ENCODE measurements at places on chromosomes 1 and 21. TPM values are rescaled to one million over a fixed set of nuclear protein-coding genes. Genes with fewer than 3 reads are reported as not detected.

SPRR2G gene
- not detected for polyA plus RNA-seq

DNA sequence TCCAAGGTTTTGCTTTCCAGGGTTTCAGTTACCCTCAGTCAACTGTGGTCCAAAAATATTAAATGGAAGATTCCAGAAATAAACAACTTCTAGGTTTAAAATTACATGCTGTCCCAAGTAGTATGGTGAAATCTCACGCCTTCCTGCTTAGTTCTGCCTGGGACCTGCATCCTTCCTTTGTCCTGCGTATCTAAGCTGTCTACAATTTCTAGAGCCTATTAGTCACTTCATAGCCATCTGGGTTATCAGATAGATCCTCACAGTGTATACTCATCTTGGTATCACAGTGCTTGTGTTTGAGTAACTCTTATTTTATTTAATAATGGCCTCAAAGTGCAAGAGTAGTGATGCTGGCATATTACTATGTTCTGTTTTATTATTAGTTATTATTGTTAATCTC lies 157.7 kb downstream of the ROR1 start:
- no peak for DNase-seq

GRCh38 chr1:101251504-101251903 lies 14.7 kb downstream of the S1PR1 start:
- DNase-seq = no peak

DNA sequence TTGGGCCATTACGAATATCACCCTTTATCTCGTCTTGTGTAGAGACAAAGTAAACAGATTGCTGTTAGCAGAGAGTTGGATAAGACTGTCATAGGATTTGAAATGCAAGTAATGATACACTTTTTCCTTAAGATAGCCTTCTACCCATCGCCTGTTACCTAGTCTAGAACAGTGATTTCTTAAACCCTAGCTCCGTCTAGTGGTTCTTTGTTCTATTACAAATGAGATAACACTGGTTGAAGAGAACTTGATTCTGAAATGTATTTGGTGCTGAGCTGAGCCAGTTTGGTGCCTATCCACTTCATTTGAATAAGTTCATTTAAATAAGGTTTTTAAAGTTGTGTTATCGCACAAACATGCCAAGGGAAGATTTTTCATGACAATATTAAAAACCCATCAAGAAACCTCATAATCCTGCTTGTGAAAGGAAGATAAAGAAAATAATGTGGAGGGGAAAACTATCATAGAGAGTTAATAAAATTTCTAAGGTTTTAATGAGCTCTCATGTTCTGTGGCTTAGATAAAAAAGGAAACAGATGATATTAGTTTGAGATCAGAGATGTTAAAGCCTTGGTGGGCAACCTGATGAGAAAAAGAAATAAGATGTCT lies 1.5 kb upstream of the KCNH1 start:
- peak; percentile 74 for DNase-seq

GSTM1 gene
- polyA plus RNA-seq = 0.50 TPM

GRCh38 chr1:118871582-118872171 lies 116.5 kb downstream of the TBX15 start:
- peak; percentile 63 for DNase-seq

All from muscle of leg (tissue), 16 donors.